ENCODE measurements at places on chromosomes 3 and 15. TPM values are rescaled to one million over a fixed set of nuclear protein-coding genes. Genes with fewer than 3 reads are reported as not detected.

OXTR gene
- total RNA-seq = 70.9 TPM

LRRC2 gene
- total RNA-seq = not detected

PCOLCE2 gene
- total RNA-seq = 4.4 TPM

SHC4 gene
- 1.9 TPM for total RNA-seq

SLC12A1 gene
- not detected for total RNA-seq

ISL2 gene
- total RNA-seq = 1.7 TPM

NOX5 gene
- total RNA-seq = 0.29 TPM

B3GALNT1 gene
- 23.6 TPM for total RNA-seq

TMEM212 gene
- not detected for total RNA-seq

GOLGA8M gene
- not detected for total RNA-seq

RNF123 gene
- total RNA-seq = 22.5 TPM

SMAD6 gene
- total RNA-seq = 4.8 TPM

CIP2A gene
- total RNA-seq = 22.2 TPM

GAP43 gene
- total RNA-seq = not detected

GOLGA6L7 gene
- not detected for total RNA-seq

DLEC1 gene
- 0.18 TPM for total RNA-seq

TMEM40 gene
- not detected for total RNA-seq

RBP2 gene
- total RNA-seq = not detected

TPRG1 gene
- total RNA-seq = not detected

IL16 gene
- total RNA-seq = under 0.01 TPM

ATP8B4 gene
- 4.4 TPM for total RNA-seq

ADAMTS9 gene
- total RNA-seq = 0.71 TPM

FOXB1 gene
- not detected for total RNA-seq

CSPG5 gene
- total RNA-seq = not detected
